ENCODE measurements at places on chromosomes 13 and 19.

GRCh38 chr19:43464134-43464775 lies 1.2 kb downstream of the LYPD3 start:
- DNase-seq: no peak

DNA sequence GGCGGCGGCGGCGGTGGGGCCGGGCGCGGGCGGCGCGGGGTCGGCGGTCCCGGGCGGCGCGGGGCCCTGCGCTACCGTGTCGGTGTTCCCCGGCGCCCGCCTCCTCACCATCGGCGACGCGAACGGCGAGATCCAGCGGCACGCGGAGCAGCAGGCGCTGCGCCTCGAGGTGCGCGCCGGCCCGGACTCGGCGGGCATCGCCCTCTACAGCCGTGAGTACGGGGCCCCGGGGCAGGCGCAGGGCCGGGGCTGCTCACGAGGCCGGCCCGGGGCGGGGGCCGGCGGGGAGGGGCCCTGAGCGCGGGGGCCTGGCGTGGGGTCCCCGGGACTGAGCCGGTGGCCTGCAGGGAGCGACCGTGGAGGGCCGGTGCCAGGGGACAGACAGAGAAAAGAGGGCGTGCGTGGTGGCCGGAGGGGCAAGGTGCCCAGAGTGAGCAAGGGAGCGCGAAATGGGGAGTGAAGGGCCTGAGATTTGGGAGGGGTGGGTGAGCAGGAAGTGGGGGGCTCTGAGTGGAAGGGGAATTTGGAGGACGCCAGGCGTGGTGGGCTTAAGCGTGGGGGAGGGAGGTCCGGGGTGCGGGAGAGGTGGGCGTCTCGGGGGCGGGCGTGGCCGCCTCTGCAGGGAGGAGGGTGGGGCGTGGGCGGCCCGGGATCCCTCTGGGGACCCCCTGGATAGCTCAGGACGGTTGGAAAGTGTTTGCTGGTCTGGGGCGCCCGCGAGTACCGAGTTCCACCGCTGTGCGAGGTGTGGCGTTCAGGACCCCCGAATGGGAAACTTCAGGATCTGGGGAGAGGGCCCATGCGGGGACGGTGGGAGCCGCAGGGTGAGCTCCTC lies 575 bp downstream of the CARM1 start:
- no peak for DNase-seq

GRCh38 chr13:77980592-77980991 lies 62.0 kb upstream of the EDNRB start:
- DNase-seq: no peak

DNA sequence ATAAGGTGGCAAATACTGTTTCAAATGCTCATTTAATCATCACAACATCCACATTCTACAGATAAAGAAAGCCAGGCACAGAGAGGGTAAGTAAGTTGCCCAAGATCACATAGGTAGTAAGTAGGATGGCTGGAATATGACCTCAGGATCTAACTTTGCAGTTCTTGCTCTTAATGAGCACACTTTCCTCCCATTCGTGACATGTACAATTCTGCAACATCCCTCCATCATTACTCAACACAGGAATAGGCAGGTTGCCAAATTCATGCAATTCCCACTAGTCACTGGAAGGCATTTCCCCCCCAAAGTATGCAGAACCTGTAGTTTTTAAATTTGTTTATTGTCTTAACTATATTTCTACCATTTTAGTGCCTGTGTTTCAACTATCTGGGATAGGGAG lies 109.2 kb downstream of the OLFM4 start:
- DNase-seq: no peak

DNA sequence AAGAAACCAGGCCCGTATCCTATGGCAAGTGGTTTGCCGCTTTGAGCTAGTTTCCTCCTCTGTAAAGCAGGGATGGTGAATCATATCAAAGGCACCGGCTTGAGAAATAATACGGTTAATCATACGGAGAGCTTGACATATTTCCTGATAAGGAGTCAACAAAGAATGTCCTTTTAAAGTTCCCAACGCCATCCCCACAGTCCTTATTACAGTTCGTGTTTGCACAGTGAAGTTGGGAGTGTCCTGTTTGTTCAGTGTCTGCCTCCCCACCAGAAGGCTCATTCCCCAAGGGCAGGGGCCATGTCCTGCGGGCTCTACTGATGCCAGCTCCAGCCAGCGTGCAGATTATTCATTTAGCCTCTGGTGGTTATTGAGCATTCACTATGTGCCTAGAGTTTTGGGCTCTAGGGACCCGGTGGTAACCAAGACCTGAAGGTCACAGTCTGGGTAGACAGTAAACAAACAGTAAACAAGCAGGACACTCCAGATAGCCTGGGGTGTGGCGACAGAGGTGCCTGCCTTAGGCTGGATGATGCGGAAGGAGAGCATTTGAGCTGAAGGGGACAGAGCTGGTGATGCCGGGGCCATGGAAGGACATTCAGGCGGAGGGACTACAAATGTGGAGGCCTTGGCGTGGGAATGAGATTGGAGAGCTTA lies 6.3 kb downstream of the GRAMD1A start:
- no peak for DNase-seq

DNA sequence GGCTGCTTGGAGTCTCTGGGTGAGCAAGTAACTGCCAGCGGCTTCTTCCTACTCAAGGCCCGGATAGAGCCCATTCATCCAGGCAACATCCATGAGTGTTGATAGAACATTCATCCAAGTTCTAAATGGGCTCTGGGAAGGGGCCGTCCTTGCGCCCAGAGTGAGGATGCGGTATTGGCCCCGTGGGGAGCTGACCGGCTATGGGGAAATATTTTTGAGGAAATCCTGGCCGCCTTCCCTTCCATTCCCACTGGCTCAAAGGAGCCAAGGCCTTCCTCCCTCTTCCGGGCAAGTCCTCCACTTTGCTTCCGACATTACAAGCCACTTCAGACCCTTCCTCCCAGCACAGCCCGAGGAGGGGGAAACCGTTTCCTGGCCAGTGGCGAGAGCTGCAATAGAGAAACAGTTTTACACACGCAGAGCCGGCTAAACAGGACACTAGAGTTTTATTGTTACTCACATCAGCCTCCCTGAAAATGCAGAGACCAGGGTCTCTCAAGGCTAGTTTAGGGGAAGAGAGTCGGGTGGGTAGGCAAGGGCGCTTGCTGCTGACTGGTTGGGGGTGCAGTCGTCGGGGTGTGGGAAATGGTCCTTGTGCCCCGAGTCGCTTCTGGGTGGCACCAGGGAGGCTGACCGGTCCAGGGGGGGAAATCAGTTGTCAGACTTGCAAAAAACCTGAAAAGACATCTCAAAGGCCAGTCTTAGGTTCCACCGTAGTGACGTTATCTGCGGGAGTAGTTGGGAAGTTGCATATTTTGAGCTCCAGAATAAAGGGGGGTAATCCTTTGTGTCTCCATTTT lies 37.5 kb downstream of the C13orf46 start:
- DNase-seq: no peak

- DNase-seq: no peak
Measured at GRCh38 chr19:6236310-6237291, 43.2 kb downstream of the MLLT1 start.

DNA sequence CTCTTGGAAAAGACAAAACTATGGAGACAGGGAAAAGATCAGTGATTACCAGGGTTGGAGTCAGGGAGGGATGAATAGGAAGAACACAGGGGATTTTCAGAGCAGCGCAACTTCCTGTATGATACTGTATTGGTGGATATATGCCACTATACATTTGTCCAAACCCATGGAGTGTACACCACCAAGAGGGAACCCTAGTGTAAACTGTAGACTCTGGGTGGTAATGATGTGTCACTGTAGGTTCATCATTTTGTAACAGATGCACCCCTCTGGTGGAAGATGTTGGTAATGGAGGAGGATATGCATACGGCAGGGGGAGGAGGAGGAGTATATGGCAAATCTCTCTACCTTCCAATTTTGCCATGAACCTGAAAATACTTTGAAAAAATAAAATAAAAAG lies 68.1 kb downstream of the UFM1 start:
- no peak for DNase-seq

DNA sequence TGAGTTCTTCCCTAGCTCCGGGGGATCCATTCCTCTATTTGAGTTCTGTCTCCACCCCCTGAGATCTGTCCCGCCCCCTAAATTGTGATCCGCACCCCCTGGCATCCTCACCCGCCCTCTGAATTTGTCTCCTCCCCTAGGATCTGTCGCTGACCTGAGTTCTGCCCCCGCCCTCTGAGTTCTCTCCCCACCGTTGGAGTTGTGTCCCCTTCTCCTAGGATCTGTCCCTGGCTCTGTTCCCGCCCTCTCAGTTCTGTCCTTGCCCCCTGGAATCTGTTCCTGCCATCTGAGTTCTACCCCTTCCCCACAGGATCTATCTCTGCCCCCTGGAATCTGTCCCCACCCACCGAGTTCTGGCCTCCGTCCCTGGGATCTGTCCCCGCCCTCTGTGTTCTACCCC lies 1.0 kb upstream of the SLC17A7 start:
- DNase-seq: peak; percentile 53

GRCh38 chr13:78659450-78659730 lies 435 bp upstream of the OBI1 start:
- no peak for DNase-seq

GRCh38 chr19:20558571-20558970 lies 7.0 kb downstream of the ZNF737 start:
- no peak for DNase-seq

DNA sequence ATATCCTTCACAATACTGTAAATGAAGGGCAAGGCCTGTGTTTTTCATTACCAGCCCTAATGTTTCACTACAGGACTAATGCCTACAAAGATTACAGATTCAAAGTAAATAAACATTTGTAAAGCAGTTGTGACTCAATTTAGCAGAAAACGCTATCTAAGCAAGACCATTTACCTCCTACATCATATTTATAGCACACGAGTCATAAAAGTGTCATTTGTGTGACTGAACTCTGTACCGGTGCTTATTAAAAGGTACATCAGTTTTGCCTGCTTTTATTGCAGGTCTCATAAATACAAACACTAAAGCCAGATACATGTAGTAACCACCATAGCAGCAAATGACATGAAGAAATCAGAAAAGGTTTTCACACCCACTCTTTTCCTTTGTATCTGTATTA lies 61.5 kb upstream of the SLC15A1 start:
- no peak for DNase-seq
